Amygdala (tissue), 56 donors: ENCODE measurements at places on chromosomes 3 and 15.

DNA sequence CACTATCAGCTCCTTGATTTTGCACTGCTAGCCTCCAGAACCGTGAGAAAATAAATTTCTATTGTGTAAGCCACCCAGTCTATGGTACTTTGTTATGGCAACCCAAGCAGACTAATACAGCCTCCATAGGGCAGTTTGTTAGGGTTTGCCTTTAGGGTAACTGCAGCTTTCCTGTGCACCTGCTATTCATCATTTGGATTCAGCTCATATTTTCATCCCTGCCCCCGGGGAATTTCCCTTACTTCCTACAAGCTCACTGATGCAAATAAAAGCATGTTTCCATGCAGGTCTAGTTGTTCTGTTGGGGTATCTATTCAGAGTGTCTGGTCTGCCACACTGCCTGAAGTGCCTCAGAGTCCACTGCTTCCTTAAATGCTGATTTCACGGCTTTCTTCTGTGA lies 48.6 kb upstream of the ATOSA start:
- no peak for DNase-seq

DNA sequence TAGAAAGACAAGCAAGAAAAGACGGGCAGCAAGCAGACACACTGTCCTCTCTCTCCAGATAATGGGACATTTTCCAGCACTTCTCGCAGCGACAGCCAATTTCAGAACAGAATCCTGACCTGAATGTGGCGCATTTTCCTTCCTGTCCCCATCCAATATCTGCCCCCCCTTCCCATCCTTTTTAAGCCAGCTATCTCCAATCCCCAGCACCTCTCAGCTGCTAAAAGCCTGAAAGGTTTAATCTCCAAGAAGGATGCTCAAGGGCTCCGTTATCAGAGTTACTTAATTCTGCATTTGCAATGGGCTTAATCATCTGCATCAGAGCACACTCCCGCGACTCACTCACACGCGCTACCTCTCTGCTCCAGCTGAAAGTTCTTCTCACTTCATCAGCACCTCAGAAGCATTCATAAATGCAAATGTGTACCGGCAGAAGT lies 50.5 kb downstream of the SRGAP3 start:
- DNase-seq, result no peak

- DNase-seq, result no peak
Observed at GRCh38 chr3:49639551-49639950, 34.6 kb upstream of the APEH start.

GRCh38 chr15:77548589-77549557 lies 83.8 kb downstream of the LINGO1 start:
- DNase-seq, result no peak

DNA sequence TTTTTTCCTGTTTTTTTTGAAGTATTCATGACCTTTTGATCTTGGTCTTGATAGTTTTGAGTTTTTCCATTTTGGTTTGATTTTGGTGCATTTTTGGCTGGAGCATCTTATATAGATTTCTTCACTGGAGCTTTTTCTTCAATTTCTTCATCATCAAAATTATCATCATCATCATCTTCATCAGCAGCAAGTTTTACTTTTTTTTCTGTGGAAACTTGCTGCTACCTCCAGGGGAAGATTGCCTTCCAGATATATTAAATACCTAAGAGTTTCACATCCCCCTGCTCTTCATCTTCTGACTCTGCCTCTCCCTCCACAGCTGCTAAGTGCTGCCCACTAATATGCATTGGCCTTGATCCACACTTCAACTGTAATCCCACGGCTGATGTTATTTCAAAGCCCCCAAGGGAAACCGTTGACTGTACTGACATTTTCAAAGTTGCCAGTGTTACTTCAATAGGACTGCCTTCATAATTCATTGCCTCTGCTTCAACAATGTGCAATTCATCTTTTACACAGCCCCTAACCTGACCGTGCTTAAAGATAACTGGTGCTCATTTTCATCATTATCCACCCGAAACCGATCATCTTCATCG lies 151.7 kb downstream of the NR1D2 start:
- no peak for DNase-seq

DNA sequence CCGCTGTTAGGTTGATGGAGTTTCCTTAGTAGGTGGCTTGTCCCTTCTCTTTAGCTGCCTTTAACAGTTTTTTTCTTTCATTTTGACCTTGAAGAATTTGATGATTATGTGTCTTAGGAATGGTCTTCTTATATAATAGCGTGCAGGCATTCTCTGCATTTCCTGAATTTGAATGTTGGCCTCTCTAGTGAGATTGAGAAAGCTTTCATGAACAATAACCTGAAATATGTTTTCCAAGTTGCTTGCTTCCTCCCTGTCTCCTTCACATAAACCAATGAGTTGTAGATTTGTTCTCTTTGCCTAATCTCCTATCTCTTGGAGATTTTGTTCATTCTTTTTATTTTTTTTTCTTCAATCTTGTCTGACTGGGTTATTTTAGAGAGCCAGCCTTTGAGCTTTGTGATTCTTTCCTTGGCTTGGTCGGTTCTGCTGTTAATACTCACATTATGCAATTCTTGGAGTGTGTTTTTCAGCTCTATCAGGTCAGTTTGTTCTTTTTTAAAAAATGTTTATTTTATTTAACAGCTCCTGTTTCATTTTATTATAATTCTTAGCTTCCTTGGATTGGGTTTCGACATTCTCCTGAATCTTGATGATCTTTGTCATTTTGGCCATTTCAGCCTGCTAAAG lies 627.9 kb downstream of the SI start:
- DNase-seq, result no peak

DNA sequence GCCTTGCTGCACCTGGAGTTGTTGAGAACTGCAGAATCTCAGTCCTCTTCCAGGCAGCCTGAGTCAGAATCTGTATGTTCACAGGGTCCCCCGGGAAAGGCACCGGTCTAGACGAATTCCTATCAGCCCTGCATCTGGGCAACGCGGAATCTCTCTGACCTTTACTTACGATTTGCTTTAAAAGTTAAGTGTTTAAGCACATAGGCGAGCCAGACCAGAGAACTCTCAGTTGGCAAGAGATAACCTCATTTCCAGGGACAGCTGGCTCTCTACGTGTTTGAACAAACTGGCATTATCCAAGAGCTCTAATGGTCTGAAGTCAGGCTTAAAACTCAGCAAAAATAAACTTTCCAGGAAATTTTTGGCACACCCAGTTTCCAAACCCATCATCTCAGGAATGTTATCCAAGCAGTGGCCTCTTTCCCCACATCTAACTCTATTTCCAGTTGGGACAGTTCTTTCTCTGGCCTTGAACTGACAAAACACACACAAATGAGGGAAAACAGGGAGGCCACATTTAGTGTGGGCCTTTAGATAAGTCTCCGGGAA lies 53.4 kb downstream of the HES1 start:
- no peak for DNase-seq

DNA sequence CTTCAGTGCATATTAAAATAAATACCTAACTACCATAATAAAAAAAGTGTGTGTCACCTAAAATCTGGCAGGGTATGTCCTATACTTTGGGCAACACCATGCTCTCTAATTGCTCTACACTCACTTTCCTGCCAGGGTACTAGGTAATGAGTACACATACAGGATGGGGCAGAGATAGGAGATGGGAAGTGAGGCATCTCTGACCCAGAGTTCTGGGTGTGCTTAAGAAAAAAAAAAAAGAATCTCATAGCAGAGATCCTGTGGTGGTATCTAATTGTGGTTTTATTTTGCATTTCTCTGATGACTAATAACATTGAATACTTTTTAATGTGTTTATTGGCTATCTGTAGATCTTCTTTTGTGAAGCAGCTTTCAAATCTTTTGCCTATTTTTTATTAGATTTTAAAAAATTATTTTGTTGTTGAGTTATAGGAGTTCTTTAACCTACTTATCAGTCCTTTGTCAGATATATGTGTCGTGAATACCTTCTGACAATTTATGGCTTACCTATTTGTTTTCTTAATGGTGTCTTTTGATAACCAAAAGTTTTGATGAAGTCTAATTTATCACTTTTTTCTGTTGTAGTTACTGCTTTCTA lies 48.0 kb downstream of the EEFSEC start:
- DNase-seq, result no peak

- no peak for DNase-seq
Observed at GRCh38 chr15:95629503-95630168, 700.9 kb upstream of the NR2F2 start.

DNA sequence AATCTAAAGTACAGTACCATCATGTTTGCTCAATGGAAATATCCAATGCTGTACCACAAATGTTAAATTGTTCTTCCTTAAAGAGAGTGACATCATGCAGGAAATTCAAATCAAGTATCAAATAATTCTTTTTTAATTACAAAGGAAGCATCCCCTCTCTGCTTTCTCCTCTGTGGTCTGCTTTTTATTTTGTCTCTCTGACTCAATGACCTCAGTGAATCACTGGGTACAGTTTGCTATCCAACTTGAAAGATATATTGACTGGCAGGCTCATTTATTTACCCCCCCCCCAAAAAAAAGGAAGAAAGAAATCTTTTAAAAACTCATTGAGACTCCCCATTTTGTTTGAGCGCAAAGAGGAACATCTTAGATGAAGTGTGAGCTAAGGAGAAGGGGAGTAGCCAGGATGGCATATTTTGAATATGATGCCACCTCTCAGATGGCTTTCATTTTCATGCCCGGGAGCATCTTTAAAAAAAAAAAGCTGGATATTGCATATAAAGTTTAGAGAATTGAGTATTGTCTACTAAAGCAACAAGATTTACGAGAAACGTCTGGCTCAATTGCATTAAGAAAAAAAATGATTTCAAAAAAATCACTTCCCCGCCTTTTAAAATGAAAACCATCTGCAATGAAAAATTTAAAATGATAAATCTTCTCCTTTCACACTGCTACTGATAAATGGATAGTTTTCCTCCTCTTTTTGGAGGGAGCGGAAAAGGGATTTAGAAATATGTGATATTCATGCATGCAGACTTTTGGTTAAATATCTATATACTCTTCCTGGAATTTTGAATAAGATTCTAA lies 307.1 kb upstream of the DPH6 start:
- no peak for DNase-seq

GRCh38 chr15:57060799-57061198 lies 142.4 kb downstream of the TCF12 start:
- DNase-seq, result no peak

DNA sequence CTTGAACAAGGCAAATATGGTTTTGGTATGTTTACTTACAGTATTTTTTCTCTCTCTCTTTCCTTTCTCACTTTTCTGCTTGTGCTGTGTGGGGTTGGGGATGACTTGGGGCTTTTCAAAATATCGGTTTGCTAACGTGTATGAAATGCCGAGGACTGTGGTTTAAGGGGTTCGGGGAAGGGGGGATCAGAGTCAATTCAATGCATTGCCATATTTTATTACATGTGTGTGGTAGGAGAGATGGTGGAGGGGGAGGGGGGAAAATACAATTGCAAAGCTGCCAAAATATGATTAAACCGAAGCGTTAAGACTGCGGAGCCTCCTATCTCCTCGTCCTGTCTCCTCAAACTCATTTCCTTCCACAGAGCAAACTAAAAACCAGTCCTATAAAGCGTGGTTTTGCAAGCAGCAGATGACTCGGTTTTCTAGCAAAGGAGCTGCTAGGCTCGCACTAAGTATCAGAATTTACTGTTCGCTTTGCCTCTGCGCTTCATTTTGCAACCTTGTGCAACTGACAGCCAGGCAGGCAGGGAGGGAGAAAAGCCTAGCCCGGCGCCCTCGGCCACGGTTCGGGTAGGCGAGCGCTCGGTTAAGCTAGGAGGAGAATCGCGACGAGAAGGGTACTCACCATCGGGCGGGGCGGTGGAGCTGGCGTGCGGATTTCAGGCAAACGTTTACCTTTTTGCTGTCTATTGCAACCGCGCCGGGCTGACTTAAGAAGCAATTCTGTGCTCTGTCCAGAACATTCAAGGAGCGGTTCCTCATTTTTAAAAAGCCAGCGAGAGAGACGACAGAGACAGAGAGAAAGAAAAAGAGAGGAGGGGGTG lies 4.0 kb upstream of the NR2F2 start:
- no peak for DNase-seq

DNA sequence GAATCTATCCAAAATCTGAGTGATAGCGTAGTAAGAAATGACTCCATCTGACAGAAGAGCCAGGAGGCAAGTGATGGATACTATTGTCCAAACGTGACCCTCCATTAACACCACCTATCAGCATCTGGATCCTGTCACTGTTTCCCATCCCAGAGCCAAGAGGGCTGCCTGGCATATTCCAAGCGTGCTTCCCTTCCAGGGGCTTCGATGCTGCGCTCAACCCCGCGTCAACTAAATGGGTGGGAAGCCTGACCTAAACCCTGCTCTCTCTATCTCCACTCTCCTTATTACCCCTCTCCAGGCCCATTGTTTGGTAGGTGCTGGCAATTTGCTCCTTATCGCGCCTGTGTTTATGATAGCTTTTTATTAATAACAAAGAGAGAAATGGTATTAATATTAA lies 83.2 kb downstream of the NR2F2 start:
- no peak for DNase-seq

- no peak for DNase-seq
Observed at GRCh38 chr15:98288091-98288590, 327.6 kb downstream of the ARRDC4 start.

- DNase-seq, result no peak
Observed at GRCh38 chr15:101322854-101323477, 27.9 kb upstream of the SNRPA1 start.

GRCh38 chr3:7813365-7813764 lies 688.3 kb upstream of the LMCD1 start:
- DNase-seq, result no peak

DNA sequence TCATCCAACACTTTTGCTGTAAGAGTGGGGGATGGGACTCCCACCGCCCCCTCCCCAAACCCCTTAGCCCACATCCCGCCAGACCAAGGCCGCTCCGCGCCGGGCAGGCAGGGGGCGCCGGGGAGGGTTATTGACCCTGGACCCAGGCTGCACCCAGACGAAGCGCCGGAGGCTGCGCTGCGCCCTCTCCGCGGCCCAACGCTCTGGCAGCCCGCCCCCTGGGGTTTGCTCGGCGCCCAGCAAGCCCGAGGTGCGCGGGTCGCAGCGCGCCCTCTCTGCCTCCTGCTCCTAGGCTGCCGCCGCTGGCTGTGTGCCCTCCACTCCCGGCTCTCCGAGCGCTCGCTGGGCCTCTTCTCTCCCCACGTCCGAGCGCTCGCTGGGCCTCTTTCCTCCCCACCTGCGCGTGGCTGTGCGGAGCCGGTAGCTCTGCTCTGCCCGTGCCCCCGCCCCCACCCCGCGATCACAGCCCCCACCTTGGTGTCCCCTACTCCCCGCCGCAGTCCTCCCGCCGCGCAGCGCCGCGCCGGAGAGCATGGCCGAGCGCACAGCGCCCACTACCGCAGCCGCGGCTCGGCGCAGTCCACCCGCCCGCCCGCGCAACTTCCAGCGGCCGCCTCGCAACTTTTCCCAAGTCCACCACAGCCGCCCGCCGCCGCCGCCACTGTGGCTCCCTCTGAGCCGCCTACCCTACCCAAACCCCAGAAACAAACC lies 1.2 kb downstream of the MECOM start:
- peak; percentile 42 for DNase-seq
